Activated naive CD4-positive, alpha-beta T cell treated with Interleukin-2 at 50 U/mL for 16 hours (primary cell): ENCODE measurements at places on chromosomes 5 and 9.

DNA sequence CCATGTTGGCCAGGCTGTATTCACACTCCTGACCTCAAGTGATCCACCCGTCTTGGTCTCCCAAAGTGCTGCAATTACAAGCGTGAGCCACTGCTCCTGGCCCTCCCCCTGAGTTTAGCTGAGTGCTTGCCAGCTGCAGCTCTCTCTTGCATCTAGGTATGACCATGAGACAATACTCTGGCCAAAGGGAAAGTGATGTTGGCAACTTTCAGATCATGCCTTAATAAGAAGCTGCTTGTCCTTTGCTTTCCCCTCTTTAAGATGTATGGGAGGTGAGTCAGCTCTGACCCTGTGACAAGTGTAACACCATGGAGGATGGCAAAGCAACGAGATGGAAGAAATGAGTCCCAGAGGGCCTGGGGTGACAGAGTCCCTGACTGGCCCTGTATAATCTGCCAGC is 18.7 kb upstream of the DCAF12 start:
- no peak for DNase-seq

DNA sequence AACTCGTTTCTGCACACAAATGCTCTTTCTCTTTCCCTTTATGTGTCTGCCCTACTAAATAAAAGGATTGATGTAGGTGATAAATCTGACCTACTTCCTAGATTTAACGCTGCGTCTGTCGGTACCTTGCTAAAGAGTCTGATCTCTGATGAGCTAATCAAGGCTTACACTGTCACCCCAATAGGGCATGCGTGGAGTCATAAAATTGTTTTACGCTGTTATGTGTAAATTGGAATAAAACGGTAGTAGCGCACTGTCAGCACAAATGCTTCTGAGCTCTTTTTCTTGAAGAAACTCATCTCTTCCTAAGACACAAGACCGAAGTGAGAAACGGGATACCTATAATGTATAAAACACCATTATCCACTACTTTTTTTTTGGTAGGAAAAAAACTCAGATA is 2106.3 kb upstream of the WWC1 start:
- DNase-seq = no peak

DNA sequence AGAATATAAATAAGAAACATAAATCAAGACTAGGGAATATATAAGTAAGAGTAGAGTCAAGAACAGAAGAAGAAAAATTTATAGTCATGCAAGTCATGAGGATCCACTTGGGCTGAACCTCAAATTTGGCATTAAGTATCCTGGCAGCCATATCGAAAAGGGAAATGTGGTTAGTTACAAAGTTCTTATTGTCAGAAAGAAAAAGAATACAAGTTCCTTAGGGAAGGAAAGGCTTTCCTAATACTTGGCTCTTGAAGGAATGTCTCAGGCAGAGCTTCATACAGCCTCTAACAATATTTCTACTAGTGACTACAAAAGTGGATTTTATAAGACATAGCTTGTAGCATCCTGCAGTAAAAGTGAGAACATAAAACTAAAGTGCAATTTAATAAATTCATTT is 45.4 kb downstream of the TMEM252 start:
- no peak for DNase-seq

DNA sequence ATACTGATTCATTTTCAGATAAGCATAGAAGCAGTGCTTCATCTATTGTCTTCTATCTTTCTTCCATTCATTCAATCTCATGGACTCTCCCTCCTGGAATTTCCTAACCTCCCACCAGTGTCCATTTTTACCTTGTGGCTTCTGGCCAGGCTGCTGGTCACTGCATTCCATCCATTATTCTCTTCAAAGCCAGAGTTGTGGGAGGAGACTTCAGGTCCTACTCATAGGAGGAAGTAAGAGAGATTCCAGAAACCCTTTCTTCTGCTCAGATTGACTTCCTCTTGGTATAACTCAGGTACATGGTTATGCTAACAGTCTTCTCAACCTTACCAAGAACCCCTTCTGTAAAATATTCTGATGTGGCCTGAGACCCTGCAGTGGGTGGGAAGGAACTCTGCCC is 153.3 kb upstream of the SLC12A2 start:
- no peak for DNase-seq

GRCh38 chr5:139131465-139131864 is 66.7 kb downstream of the SIL1 start:
- no peak for DNase-seq

DNA sequence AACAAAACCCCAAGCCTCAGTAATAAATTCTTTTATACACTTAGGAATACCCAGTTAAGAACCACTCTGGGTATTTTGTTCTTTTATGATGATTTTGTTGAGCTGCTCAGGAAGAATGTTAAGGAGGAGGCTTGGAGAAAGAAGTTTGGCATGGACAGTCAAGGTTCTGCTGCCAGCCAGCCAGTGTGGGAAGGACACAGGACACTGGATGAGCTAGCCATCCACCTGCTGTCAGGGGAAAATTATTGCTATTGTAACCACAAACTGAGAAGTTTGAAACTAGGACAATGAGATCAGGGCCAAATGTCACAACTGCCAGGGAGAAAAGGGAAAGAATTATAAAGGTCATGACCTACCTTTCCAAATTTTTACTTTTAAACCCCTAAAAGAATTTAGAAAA is 25.9 kb upstream of the ADAMTSL1 start:
- DNase-seq = no peak
